ENCODE measurements at places on chromosomes 7 and 10.

- no peak for DNase-seq
Observed at GRCh38 chr7:77894574-77895091, 96.1 kb downstream of the PHTF2 start.

- no peak for DNase-seq
Observed at GRCh38 chr7:134766779-134767519, 12.5 kb upstream of the CALD1 start.

GRCh38 chr7:73669288-73669701, 1.7 kb downstream of the VPS37D start:
- DNase-seq = no peak

- no peak for DNase-seq
Observed at GRCh38 chr7:106736508-106737201, 75.7 kb upstream of the CCDC71L start.

DNA sequence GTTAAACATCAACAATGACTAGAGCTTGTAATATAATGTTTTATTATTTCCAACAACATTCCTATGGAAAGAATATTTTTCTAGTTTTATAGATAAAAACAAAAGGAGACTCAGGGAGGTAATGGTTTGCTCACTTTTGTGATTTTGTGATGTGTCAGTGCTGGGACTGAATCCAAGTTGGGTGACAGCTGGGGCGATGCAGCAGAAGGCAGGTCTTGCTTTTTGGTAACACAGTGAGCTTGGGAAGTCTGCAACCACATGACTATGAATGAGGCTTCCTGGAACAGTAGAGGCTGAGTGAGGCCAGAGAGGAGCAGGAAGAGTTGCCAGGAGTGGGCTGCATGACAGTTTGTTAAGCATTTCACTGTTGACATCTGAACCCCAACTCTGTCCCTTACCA, 4.9 kb upstream of the YKT6 start:
- no peak for DNase-seq

- no peak for DNase-seq
Observed at GRCh38 chr10:77673101-77673500, 35.5 kb upstream of the KCNMA1 start.

- DNase-seq = no peak
Observed at GRCh38 chr10:60964257-60965235, 20.6 kb upstream of the RHOBTB1 start.

DNA sequence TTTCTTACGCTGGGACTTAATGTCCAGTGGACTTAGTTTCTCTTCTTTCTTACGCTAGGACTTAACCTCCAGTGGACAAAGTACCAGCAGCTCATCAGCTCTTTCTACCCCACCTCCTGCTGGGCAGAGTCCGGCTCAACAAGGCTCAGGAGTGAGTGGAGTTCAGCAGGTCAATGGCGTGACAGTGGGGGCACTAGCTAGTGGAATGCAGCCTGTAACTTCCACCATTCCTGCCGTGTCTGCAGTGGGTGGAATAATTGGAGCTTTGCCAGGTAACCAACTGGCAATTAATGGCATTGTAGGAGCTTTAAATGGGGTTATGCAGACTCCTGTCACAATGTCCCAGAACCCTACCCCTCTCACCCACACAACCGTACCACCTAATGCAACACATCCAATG, 199.7 kb downstream of the MLLT10 start:
- no peak for DNase-seq

DNA sequence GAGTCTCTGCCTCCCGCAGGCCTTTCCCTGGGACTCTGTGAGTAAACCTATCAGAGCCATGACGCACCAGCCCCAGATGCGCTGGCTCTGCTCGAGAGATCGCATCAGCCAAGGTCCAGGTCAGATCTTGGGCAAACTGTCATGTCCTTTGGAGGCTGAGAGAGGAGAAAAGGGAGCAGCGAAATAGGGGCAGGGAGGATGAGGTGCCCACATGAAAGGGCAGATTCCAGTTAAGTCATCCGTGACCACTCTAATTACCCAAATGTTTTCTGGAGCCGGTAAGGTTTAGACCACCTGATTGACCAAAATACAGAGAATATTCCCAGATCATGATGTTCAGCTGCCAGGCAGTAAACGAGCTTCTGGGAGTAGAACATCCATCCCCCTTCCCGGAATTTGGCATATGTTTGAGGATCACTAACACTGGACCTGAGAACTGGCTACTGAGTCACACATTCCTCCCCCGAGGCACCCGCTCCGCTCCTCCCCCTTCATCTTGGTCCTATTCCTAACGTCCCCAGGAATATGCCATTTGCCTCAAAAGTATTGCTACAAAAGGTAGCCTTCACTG, 88.0 kb downstream of the FGFR2 start:
- no peak for DNase-seq

DNA sequence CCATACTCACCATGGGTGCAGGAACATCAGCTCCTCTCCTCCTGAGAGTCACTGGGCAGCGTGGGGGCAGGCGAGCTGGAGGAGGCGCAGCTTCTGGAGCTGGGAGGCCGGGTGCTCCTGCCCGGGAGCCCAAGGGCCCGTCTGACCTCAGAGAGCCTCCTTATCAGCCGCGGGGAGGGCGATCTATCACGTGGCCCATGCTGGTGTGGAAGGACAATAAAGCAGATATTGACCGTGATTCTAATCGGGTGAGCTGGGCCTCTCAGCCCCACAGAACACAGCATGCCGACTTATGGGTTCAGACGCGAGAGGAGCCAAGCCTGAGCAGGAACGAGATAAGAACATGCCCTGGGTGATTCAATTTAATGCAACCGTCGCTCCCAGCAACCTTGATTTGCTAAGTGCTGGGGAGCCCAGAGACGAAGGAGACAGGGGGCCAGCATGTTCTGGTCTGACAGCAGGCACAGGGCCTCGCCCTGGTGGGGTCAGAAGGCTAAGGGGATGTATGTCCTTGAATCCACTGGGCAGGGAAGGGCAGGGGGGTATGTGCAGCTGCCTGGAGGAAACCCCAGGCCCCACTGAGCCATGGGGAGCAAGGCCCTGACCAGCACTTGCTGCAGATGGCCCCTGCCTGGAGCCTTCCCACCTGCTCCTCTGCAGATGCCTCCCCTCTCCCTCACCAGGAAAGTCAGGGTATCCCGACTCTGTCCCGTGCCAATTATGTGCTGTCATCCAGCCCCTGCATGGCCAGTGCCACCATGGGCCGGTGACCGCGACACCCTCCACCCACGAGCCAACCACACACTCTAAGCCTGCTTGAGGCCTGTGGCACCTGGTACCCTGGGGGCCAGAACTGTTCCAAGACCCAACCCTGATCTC, 95.3 kb upstream of the RET start:
- no peak for DNase-seq

DNA sequence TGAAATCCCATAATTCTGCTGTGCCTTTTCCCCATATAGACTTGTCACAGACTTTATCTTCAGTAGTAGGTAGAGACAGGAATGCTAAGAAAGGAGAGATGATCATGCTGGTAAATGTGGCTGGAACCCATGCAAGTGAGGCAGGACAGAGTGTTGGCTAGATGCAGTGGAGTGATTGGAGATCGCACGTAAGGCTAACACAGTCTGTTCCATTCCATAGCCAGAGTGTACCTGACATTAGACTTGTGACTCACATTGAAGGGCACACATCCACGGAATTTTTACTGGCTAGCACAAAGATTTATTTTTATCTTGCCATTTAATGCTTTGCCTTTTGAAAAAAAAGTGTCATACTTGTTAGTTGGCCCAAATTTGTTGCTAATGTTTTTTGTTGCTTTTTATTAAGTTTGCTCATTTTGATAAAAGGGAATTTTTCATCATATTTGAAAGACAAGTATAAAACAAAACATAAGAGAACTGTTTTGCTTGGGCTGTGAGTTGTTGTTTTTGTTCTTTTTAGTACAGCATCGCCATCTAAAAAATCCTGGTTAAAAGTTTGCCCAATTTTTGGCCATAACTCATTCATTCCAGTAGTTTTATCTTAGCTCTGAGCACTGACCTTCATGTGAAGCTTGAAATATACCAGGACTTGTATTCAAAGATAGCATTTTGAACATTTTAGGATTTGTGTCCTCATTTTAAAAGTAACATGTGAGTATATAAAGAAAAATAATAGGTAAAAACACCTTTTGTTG, 81.0 kb downstream of the CPED1 start:
- no peak for DNase-seq

- DNase-seq = no peak
Observed at GRCh38 chr7:15397159-15397550, 164.7 kb downstream of the AGMO start.
